Effector memory CD4-positive, alpha-beta T cell (primary cell): ENCODE measurements at places on chromosomes 4 and X.

DNA sequence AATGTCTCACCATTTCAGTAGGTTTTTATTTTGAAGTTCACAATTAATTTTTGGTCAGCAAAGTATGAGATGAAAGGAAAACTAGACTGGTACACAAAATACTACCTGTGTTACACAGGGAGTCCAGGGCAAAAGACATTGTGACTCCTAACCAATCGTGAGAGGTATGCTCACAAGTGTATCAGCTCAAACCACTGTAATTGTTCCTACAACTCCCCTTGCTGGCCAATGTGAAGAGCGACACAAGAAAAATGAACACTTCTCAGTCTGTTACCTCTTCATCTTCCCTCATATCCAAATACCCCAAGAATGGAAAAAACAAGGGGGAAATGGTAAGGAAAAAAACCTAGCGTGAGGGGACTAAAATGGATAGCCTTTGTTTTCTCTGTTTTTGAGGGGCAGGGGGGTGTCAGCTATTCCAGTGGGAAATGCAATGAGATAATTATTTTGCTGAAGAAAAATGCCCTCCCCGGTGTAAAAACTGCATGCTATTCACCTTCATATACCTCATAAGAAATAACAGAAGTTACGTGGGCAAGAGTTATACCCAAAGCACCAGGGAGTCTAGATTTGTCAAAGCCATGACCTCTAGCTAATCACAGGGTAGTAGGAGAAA, 30.6 kb upstream of the NSUN7 start:
- no peak for DNase-seq

DNA sequence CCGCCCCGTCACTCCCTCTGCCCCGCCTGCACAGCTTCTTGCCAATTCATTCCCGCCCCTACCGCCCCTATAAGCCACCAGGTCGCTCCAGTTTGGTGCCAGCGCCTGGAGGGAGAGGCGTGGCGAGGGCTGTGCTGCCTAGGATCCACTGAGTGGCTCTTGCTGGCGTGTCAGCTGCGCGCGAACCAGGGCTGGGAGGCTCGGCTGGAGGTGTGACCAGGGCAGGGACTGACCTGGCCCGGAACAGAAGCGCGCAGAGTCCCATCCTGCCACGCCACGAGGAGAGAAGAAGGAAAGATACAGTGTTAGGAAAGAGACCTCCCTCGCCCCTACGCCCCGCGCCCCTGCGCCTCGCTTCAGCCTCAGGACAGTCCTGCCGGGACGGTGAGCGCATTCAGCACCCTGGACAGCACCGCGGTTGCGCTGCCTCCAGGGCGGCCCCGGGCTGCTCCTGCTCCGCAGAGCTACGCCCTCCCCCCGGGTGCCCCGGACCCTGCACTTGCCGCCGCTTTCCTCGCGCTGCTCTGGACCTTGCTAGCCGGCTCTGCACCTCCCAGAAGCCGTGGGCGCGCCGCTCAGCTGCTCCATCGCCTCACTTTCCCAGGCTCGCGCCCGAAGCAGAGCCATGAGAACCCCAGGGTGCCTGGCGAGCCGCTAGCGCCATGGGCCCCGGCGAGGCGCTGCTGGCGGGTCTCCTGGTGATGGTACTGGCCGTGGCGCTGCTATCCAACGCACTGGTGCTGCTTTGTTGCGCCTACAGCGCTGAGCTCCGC, at the start of gene GPR78:
Gene GPR78 (plus strand): TSS at position 72 of the 773 bp plus-strand sequence. CDS start 591 bp downstream, at position 663.
- DNase-seq, result no peak

GRCh38 chrX:50815120-50815519, 1.1 kb upstream of the SHROOM4 start:
- DNase-seq, result no peak

DNA sequence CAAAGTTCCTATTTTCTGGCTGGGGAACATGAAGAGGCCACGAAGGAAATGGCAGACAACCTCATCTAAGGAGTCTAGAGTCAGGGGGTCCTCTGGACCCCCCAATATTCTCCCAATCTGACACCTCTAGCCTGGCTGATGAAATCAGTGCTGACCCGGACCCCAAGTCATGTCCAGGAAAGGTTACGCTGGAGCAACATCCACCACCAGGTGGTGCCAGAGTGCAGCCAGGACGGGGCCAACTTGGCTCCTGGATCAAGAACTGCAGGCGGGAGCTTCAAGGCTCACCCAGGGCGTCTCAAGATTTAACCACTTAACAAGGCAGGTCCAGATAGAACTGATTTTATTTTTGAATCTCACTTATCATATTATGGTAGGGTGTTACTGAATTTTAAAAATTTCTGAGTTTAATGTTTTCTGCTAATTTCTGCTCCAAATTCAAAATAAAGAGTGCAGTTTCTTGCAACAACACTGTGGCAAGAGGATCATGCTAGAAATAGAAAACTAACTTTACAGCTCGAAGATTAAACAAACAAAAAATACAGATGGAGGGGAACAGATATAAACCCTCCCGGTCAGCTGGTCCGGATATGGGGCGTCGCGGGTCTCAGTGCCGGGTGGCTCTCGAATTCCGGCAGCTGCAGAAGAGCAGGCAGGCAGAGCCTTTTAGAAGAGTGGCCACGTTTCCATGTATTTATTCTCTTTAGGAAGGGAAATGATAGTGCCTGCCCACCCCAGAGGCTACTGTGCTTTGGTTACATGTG, 135.5 kb downstream of the AFAP1 start:
- DNase-seq, result peak; percentile 60

- peak; percentile 49 for DNase-seq
Measured at GRCh38 chr4:15003891-15004738, 1.8 kb downstream of the CPEB2 start.

DNA sequence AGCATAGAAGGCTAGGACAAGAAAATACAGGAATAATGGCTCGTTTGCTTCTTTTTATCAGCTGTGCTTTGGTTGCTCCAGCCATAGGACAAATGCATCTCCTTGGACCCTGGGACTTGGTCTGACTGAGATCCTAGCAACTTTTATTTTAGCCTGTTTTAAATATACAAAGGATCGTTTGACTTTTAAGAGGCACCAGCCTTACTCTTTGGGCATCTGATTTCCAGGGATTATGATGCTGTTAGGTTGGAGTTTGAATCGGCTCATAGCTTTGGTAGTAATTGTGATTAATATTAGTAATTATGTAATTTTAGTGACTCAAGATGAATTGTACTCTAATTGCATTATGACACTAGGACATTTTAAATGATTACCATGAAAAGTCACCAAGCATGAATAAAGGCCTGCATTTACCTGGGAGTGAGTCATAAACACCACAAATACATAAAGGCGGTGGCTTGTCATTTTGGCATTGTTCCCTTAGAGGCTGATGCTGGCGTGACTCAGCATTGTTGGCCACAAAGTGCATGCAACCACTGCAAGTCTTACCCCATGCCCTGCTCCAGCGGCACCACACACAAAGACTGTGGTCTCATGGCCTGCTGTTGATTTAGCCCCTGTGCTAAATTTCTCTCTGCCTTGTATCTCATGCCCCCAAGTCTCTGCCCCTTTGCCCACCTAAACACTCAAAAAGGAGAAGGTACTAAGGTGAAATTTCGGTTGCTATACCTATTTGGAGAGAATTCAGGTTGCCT, 12.4 kb downstream of the GPAT3 start:
- peak; percentile 6 for DNase-seq

GRCh38 chr4:8507196-8507570, 66.6 kb downstream of the TRMT44 start:
- no peak for DNase-seq

- DNase-seq, result no peak
Measured at GRCh38 chr4:76233083-76233482, 18.4 kb upstream of the FAM47E start.

GRCh38 chrX:23666282-23666681, 1.0 kb upstream of the PRDX4 start:
- no peak for DNase-seq

DNA sequence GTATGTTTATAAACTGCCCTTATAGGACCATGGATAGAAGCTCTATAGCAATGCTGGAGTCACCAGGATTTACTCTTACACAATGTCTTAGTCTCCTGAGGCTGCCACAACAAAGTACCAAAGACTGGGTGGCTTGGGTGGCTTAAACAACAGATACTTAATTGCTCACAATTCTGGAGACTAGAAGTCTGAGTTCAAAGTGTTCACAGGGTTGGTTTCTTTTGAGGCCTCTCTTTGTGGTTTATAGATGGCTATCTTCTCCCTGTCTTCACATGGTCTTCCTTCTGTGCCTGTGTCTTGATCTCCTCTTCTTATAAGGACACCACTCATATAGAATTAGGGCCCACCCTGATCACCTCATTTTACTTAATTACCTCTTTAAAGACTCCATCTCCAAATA, 2.0 kb upstream of the TRPC3 start:
- DNase-seq, result no peak

GRCh38 chrX:29143356-29143755, 556.1 kb downstream of the IL1RAPL1 start:
- DNase-seq, result no peak

DNA sequence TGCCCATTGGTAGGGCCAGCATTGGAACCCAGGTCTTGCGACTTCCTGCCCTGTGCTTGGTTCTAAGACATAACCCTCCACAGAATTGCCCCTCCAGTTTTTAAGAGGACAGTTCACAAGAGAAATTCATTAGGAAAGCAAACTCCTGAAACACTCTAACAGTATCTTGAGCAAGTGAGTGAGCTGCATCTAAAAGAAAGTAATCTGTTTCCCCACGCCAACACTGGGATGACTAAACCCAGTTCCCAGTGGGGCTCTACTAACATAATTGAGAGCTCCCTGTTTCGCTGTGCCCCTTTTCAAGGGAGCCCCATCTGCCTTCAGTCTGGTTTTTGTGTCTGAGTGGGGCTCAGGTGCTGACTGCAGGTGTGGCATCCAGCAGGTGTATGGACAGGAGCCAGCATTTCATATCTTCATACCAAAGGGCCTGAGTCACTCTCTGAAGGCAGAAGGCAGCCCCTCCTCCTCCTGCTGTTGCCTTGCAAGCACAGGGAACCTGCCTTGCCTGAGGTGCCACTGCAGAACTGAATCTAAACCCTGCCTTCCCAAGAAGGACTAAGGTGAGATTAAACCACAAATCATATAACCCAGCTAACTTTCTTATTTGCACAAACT, 8.0 kb downstream of the AMOT start:
- no peak for DNase-seq

DNA sequence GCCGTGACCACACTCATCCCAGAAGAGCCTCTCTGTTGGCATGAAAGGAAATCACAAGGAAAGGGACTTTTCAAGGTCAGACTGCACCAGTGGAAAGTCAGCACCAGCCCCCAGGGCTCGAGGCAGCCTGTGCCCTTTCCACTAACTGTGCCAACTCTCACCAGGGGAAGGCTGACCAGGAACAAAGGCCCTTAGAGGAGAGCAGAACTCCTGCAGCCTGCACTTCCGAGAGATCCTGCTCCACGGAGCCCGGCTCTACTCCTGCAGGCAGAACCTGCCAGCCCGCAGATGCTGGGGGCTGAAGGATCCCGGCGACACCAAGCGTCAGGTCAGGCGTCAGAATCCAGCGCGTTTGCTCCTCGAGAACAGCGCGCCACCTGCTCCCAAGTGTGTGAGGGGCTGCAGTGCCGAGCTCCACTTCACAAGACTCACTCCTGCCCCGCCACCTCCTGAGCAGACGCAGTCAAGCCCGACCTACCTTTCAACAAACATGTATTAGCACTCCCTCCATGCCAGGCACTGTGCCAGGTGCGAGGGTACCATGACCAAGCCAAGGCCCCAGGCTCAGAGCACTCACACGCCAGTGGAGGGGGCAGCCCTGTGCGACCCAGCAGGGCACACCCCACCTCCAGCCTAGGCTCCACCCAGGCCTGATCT, 13.6 kb upstream of the HELT start:
- no peak for DNase-seq

- no peak for DNase-seq
Measured at GRCh38 chr4:26822546-26822945, 38.1 kb upstream of the STIM2 start.

DNA sequence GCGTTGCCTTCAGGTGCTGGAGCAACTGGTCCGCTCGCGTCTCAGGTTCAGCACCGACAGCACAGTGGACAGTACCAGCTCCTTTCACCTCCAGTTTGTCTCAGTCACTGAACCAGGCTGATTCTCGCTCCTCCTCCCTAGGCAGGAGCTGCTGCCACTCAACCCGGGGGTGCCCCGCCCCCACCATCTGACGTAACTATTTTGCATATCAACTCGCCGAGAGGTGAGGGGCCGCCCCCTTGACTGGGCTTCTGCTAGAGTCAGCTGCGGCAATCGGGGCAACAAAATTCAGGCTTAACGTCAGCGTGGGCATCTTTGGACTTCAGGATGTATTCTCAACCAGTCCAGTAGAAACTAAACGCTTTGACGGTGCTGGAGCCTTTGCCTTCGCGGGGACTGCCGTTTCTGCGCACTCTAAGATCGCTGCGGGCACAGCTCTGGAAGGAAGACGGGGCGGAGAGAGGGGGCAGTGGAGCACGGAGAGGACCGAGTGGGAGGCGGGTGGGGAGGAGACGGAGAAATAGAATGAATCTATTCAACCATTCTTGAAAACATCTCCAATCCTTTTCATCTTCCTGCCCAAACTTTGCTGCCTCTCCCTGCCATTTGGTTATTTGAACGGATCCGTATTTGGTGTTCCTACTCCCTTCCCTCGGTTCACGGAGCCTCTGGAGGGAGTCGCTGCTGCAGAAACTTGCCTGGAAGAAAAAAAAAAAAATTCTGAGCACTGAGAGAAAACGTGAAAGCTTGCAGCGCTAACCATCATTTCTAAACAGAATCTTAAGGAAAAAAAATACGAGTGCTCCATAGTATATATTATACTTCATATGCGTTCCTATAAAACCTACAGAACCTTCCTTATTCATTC, at the start of gene FSTL5:
Gene FSTL5 (minus strand): TSS at position 109 of the 868 bp plus-strand sequence. CDS start 52,604 bp downstream, outside the sequence.
- DNase-seq, result no peak

GRCh38 chrX:53547668-53548067, 113.5 kb upstream of the HSD17B10 start:
- DNase-seq, result no peak

- no peak for DNase-seq
Measured at GRCh38 chr4:148215202-148215601, 227.0 kb downstream of the NR3C2 start.

DNA sequence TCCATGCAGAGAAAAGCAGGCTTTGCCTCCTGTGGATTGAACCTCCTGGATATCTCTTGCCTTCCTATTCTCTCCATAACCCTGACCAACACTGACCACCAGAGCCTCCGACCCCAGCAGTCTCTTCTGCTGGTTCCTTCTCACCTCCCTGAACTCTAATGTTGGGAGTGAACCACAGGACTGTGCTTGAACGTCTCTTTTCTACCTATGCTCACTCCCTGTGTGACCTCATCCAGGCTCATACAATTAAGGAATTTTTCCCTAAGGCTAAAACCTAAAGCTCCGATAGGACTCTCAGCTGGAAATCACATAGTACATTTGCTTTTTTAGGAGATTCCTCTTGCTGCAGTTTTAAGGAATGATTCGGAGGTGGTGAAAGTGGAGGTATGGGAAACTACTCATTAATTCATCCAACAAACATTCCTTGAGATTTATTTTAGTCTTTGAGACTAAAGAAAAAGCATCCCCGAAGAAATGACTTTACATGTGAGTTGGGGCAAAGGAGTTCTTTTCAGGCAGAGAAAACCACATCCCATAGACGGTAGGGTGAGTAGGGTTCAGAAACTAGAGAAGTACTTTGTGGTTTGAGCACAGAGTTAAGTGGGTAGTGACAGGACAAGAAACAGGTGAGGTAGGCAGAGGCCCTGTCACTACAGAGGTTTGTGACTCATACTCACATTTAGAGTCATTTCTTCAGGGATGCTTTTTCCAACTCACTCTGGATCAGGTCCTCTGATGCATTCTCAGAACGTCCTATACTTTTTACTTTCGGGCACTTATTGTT, 30.8 kb downstream of the NDNF start:
- DNase-seq, result no peak
